ENCODE measurements at places on chromosomes 1 and 21.

- no peak for DNase-seq
Observed at GRCh38 chr1:33438364-33439160, 7.7 kb upstream of the PHC2 start.

GRCh38 chr1:156496211-156496761, 4.3 kb downstream of the MEF2D start:
- no peak for DNase-seq

GRCh38 chr21:39232861-39233291, 49.6 kb upstream of the PSMG1 start:
- DNase-seq = no peak

DNA sequence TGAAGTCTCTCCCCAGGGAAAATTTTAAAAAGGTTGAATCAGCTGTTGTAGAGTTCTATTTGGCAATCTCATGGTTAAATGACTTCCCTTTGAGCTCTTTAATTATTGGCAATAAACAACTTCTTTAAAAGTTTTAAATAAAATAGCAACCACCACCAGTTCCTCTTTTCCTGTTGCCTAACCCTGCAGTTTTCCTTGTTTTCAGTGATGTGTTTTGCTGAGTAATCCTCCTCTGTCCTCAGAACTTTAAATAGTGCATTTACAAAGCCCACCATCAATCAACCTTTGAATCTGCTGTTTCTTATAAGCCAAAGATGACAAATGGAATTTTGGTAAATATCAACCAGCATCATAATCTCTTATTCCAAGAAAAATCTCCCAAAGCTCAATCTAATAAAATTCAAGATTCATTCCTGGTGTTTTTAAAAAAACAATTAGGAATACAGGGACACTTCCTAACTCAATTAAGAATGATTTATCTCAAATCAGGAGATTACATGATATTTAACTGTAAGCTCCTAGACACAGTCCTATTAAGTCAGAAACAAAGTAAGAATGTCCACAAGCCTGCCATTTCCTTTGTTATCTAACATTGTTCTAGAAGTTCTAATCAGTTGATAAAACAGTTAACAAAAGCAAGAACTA, 14.8 kb downstream of the AVPR1B start:
- DNase-seq = no peak

DNA sequence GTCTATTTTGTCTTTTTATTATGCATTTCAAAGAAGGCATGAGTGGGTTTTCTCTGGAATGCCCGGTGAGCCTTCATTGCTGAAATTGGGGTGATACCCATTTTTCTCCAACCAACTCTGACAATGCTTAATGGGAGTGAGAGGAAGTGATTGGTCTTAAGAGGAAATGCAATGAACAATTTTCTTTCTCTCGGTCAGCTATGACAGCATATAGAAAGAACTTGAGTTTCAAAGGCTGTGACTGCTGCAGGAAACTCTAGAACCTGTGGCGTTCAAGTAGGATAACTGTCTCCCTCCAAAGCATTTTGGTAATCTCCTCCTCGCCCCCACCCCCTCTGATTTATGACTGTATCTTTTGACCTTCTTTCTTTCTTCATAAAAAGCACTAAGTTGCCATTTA, 155.9 kb downstream of the LYPLAL1 start:
- no peak for DNase-seq

DNA sequence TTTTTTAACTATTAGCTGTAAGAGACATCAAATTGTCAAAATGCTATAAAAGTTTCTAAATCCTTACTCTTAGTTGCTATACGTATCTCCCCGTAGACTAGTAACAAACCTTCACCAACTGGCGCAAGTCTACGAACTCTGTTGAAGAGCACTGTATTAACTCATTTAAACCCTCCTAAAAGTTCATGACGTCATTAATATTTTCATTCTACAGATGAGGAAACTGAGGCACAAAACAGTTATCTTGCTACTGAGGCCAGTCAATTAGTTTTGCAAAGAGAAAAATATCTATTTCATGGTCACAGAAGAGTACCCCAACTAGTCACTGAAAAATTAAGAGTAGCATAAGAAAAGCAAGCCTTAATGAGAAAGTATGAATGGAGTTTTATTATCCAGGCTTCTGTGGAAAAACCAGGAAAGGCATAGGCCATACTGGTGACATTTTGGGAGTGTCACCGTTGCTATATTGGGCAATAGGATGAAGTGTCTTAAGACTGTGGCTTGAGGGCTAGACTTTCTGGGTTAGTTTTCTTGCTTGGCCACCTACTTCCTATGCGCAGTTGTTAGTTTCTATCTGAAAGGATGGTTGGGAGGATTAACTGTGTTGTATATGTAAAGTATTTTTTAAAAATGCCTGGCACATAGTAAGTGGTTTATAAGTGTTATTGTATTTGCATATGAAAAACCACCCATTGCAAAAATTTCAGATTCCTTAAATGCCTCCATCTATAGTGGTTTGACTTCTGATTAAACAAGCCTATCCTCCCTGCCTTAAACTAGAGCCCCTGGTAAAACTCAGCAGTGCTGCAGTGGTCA, 52.4 kb upstream of the SYT14 start:
- DNase-seq = no peak

GRCh38 chr1:26820784-26821269, 5.7 kb upstream of the ZDHHC18 start:
- DNase-seq = no peak

DNA sequence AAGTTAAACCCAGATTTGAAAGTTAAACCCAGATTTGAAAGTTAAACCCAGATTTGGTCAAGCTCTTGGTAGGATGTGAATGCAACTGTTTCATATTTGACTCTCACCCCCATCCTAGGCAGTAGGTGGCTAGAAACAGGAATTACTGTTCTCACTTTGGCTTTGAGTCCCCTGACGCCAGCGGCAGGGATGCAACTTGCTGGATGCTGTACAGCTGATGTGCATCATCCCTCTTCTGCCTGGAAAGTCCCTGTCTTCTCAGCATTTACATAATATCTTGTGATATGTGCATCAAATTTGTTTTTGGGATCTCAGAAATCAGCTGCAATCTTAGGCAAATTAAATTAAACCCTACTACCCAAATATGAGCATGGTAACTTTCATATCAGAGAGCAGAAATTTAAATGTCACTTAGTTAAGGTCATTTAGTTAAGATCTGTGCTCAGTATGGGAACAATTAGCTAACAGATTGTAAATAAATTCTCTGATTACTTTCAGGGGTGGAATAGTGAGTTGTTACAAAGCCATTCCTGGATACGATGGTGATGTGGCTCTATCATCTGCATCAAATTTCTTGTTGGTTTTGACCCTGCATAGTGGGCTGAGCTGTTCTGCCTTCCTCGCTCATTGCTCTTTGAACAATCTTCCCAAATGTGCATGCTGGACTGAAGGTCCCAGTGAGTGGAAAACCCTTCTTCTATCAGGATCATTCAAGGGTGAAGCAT, 6.8 kb upstream of the HAO2 start:
- no peak for DNase-seq

DNA sequence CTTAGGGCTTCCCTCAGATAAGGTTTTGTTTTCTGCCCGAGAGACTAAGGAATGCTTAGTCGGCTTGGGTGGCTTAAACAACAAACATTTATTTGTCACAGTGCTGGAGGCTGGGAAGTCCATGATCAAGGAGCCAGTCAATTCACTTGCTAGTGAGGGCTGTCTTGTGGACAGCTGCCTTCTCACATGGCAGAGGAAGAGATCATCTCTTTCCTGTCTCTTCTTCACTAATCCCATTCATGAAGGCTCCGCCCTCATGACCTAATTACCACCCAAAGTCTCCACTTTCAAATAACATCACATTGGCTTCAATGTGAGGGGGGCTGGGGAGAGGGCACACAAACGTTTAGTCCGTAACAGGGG, 50.5 kb upstream of the IL12RB2 start:
- DNase-seq = no peak

DNA sequence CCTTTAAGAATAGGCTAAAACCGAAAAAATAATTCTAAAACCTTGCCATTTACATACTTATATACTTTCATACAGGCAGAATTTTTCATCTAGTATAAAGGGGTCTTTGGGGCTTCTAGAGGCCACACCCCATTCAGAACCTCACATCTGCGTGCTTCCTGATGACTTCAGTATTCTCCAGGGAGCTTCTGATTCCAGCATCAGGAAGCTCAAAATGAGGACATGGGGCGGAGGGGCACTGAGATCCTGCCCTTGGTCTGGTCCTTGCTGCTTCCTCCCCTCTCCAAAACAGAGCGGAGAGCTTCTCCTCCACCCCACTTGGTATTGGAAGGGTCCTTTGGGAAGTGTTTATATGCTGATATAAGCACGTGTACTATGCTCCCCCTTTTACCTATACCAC, 13.8 kb downstream of the PAX7 start:
- no peak for DNase-seq

DNA sequence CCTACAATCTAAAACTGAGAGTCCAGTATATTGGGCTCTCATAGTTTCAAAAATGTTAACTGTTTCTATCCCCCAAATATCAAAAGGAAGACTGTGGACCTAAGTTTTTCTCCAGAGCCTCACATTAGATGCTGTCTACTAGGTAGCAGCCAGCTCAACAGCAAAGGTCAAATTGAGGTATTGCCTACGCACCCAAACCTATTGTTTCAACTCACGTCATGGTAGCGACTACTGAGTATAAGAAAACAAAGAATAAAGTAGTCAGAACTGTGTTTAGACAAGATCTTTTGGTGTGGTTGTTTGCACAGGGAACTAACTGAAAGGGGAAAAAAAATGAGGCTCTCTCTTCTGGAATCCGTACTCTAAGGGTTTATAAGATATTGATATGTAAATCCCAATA, 173.2 kb downstream of the LBR start:
- DNase-seq = no peak

GRCh38 chr1:232722626-232723025, 82.6 kb upstream of the MAP10 start:
- DNase-seq = no peak

GRCh38 chr1:203534012-203534411, 40.1 kb downstream of the OPTC start:
- no peak for DNase-seq

- no peak for DNase-seq
Observed at GRCh38 chr1:209157546-209158249, 425.8 kb upstream of the CAMK1G start.

GRCh38 chr1:200345520-200345919, 64.3 kb downstream of the ZNF281 start:
- DNase-seq = no peak

DNA sequence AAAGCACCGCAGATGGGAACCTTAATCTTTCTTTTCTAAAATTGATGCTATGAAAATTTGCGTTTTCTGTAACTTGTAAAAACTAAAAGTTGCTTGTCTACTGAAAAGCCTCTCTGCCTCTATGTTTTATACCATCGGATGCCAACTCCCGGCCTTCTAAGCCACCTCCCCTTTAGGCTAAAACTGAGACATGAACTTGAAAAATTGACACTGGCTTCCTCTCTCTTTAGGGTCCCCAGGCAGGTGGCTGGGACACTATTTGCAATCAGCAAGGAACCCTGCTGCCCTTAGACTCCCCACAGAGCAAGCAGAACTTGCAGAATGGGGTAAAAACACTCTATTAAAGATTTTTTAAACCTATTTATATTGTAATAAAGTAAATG, 151.1 kb upstream of the CAMK1G start:
- DNase-seq = no peak

DNA sequence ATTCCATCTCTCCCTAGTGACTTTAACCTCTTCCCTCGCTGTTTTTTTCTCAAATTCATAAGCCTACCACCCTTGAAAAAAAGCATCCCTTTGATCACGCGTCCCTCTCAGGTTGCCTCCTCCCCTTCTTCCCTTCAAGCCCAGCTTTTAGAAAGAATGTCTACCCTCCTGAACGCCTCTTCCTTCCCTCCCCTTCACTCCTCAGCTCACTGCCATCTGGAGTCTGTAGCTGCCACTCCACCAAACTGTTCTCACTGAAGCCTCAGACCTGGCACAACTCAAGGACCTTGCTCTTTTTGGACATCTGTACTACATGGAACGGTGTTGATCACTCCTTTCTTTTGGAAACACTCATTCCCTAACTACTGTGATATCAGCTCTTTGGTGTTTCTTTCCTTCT, 80.6 kb downstream of the SLC25A24 start:
- DNase-seq = no peak

- DNase-seq = no peak
Observed at GRCh38 chr1:226549094-226549936, 751 bp downstream of the STUM start.

GRCh38 chr1:19426294-19427086, 58.8 kb downstream of the CAPZB start:
- no peak for DNase-seq

GRCh38 chr1:1543706-1544099, 3.3 kb upstream of the TMEM240 start:
- no peak for DNase-seq

DNA sequence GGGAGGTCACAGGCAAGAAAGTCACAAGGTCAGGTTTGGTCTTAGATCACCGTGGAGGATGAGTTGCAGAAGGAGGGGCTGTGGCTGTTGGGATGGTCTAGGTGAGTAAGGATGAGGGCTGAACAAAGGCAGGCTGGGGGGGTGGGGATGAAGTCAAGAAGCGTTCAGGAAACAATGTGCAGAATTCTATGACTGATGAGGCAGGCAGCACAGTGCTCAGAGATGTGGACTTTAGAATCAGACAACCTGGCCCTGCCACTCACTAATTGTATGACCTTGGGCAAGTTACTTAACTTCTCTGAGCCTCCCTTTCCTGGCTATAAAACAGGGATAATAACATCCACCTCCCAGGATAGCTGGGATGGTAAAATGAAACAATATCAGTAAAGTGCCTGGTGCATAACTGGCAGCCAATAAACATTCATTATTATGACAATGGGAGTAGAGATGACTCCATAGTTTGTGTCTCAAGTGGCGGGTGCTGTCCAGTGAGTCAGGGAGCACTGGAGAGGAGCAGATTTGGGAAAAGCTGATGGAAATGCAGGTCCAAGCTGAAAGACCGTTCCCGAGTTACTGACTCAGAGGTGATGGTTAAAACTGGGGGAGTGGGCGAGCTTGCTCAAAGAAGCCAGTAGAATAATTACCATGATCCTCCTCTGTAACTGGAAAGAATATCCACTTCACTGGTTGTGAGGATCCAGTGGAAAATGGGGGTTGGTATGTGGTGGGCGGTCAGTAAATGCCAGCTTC, 2.1 kb downstream of the TIE1 start:
- no peak for DNase-seq

GRCh38 chr21:33375101-33375644, 28.0 kb upstream of the IFNGR2 start:
- no peak for DNase-seq

- DNase-seq = no peak
Observed at GRCh38 chr1:159088546-159089183, 12.1 kb upstream of the AIM2 start.

- no peak for DNase-seq
Observed at GRCh38 chr1:110364221-110364620, 25.0 kb downstream of the RBM15 start.

DNA sequence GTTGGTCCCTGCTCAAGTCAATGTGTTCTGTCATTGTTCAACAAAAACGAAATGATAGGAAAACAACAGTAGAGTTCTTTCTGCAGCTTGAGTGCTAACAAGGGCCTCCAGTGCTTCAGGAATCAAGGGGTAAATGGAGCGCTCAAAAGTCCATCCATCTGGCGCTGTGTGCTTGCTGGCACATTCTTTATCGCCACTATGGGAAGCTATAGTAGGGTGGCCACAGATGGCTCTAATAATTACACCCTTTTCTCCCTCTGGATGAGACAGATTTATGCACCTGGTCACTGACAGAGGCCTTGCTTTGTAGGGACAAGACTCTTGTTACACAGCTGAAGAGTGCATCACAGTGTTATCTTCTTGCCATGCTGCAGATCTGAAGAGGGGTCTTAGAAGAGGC, 136.0 kb downstream of the GDAP2 start:
- no peak for DNase-seq

GRCh38 chr21:44752671-44753235, 41.4 kb upstream of the TSPEAR start:
- DNase-seq = no peak

- DNase-seq = no peak
Observed at GRCh38 chr21:26812173-26812572, 33.0 kb downstream of the ADAMTS1 start.

Measured in stimulated activated CD8-positive, alpha-beta memory T cell treated with anti-CD3 and anti-CD28 coated beads, Interleukin-4, amount 100 ng/mL, for 1 hour (primary cell).